ENCODE measurements at places on chromosomes 2 and 18.

DNA sequence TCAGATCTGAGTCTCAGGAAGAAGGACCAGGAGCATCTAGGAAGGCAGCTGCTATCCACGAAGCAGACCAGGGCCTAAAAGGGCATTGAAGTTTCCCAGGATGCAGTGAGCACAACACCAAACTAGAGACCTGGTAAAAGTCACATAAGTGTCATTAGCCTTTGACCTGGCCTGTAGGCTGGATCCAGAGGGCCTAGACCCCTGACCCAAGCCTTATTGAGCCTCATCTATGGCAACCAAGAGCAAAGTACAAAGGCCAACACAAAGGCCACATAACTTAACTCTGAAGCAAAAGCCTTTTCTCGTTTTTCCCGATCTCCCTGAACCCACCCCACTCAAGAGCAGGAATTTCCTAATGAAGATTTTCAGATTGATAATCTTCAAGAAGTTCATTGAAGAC lies 127.3 kb upstream of the SRD5A2 start:
- H3K36me3 ChIP-seq, result no peaks in the 10 kb centered on the region
- no peak for DNase-seq
- no peak overlapping the region for H3K27ac ChIP-seq
- H3K4me3 ChIP-seq, result no peak overlapping the region
- no peaks in the 10 kb centered on the region for H3K27me3 ChIP-seq

- no peak for DNase-seq
- no peak overlapping the region for H3K4me3 ChIP-seq
- no peaks in the 10 kb centered on the region for H3K36me3 ChIP-seq
Measured at GRCh38 chr18:80210312-80211083, 36.8 kb downstream of the PARD6G start.

- H3K36me3 ChIP-seq, result peaks cover 40% of the 10 kb centered on the region
- no peak for DNase-seq
- H3K27me3 ChIP-seq, result no peaks in the 10 kb centered on the region
- H3K4me1 ChIP-seq, result peaks cover 19% of the 10 kb centered on the region
- H3K27ac ChIP-seq, result no peak overlapping the region
Measured at GRCh38 chr2:224885836-224886547, 156.3 kb downstream of the DOCK10 start.

- DNase-seq, result no peak
- H3K4me1 ChIP-seq, result peaks cover 18% of the 10 kb centered on the region
- H3K36me3 ChIP-seq, result no peaks in the 10 kb centered on the region
- H3K27ac ChIP-seq, result peak within 1 kb of the TSS; percentile 54
Measured at GRCh38 chr2:70978341-70979179, at the start of gene ANKRD53. ANKRD53 (plus strand) TSS chr2:70978630; CDS start chr2:70978646, 16 bp downstream.

GRCh38 chr2:3054066-3054465 lies 323.6 kb downstream of the EIPR1 start:
- no peak overlapping the region for H3K27ac ChIP-seq
- no peaks in the 10 kb centered on the region for H3K36me3 ChIP-seq
- no peaks in the 10 kb centered on the region for H3K4me1 ChIP-seq
- DNase-seq, result no peak
- H3K27me3 ChIP-seq, result no peaks in the 10 kb centered on the region
- H3K4me3 ChIP-seq, result no peak overlapping the region

- no peak for DNase-seq
- H3K36me3 ChIP-seq, result no peaks in the 10 kb centered on the region
- H3K27me3 ChIP-seq, result peaks cover 11% of the 10 kb centered on the region
- H3K27ac ChIP-seq, result no peak overlapping the region
Measured at GRCh38 chr2:23387221-23387550, 2.2 kb downstream of the KLHL29 start.

- H3K27ac ChIP-seq, result no peak overlapping the region
- H3K4me3 ChIP-seq, result no peak overlapping the region
- no peaks in the 10 kb centered on the region for H3K27me3 ChIP-seq
- no peaks in the 10 kb centered on the region for H3K36me3 ChIP-seq
- DNase-seq, result no peak
Measured at GRCh38 chr18:57002627-57003026, 144.3 kb upstream of the BOD1L2 start.

GRCh38 chr2:68716604-68717304 lies 17.9 kb upstream of the ARHGAP25 start:
- H3K4me3 ChIP-seq, result no peak overlapping the region
- H3K36me3 ChIP-seq, result no peaks in the 10 kb centered on the region
- no peak for DNase-seq
- no peaks in the 10 kb centered on the region for H3K27me3 ChIP-seq
- no peak overlapping the region for H3K27ac ChIP-seq
- peaks cover 76% of the 10 kb centered on the region for H3K4me1 ChIP-seq

DNA sequence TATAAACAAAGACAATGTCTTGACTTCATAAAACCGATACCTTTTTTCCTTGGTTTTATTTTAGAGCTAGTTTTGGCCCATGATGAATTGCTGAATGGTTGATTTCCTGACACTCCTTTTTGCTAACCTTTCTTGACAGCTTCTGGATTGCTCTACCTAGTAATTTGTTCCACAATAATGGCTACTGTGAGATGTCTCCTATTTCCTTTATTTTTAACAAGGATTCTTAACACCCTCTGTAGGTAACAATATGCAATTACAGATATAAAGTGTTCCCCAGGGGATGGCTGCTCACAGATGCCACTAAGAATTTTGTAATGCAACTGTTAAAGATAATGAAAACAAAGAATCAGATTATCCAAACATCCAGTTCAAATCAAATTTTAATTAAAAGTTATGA lies 100.8 kb upstream of the ATP5MC3 start:
- H3K36me3 ChIP-seq, result no peaks in the 10 kb centered on the region
- no peaks in the 10 kb centered on the region for H3K27me3 ChIP-seq
- H3K27ac ChIP-seq, result no peak overlapping the region
- DNase-seq, result no peak
- no peaks in the 10 kb centered on the region for H3K4me1 ChIP-seq
- H3K4me3 ChIP-seq, result no peak overlapping the region

DNA sequence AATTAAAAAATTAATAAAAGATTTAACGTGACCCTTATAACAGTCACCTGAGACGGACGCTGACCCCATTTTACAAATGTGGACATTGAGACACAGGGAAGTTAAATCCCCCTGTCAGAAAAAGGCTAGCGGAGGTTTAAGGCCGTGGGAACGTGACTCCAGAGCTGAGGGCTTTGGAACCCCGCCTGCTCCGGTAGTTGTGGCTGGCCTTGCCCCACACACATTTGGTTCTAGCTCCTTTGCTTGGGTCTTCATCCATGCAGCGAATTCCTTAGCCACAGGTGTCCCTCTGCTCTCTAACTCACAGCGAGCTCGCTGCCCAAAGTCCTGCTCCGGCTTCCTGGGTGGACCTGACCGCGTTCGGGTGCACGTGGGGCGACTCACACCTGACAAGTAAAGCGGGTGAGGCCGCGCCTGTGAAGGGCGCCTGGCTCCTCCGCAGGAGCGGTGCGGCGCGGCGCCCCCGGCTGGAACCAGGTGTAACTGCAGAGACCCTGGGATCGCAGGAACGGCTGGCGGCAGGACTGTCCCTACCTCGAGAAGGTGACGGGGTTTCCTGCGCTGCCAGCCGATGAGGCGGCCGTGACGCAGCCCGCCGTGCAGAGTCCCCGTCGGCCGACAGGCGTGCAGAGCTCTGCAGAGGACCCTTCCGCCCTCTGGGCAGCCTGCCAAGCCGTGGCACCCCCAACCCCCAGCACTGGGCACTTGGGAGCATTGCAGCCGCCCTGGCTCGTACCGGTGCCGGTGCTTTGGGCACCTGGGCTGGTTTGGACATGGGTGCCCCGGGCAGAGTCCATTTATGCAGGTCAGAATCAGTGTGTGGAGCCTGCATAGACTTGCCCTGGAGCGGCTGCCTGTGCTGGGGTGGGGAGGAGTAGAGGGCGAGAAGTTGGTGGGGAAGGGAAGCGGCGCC lies 2.4 kb upstream of the PROC start:
- DNase-seq, result peak; percentile 78
- peak overlapping the region; percentile 75 for H3K4me3 ChIP-seq
- no peaks in the 10 kb centered on the region for H3K27me3 ChIP-seq
- H3K27ac ChIP-seq, result no peak overlapping the region

- H3K4me3 ChIP-seq, result no peak overlapping the region
- no peaks in the 10 kb centered on the region for H3K4me1 ChIP-seq
- no peaks in the 10 kb centered on the region for H3K27me3 ChIP-seq
- H3K27ac ChIP-seq, result no peak overlapping the region
- DNase-seq, result no peak
- no peaks in the 10 kb centered on the region for H3K36me3 ChIP-seq
Measured at GRCh38 chr18:37445368-37445767, 120.2 kb downstream of the CELF4 start.

GRCh38 chr18:38941711-38942561 lies 1376.3 kb upstream of the CELF4 start:
- DNase-seq, result no peak
- H3K27me3 ChIP-seq, result no peaks in the 10 kb centered on the region
- H3K27ac ChIP-seq, result peak overlapping the region; percentile 67
- H3K4me1 ChIP-seq, result peaks cover 17% of the 10 kb centered on the region
- H3K4me3 ChIP-seq, result peak overlapping the region; percentile 50

GRCh38 chr2:109216332-109216731 lies 87.3 kb downstream of the SH3RF3 start:
- H3K4me3 ChIP-seq, result no peak overlapping the region
- peaks cover 53% of the 10 kb centered on the region for H3K27me3 ChIP-seq
- no peaks in the 10 kb centered on the region for H3K36me3 ChIP-seq
- H3K4me1 ChIP-seq, result peaks cover 62% of the 10 kb centered on the region
- no peak overlapping the region for H3K27ac ChIP-seq

DNA sequence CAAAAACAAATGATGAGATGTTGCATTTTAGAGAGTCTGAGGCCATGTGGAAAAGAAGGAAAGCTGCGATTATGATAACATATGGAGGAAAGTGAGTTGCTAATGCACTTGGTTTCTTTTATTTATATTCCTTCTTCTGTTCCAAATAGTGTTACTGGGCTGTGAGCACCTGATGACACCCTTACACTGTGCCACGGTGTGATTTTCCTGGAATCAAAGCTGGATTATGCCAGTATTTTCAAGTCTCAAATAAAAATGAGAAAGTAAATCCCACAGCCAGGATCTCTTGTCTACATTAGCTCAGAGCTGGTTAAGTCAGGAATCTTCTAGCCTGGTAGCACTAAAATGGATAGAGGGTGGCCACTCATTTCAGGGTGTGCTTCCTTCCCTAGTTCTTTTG lies 670.8 kb downstream of the TDRD15 start:
- H3K27ac ChIP-seq, result no peak overlapping the region
- H3K4me1 ChIP-seq, result no peaks in the 10 kb centered on the region
- no peaks in the 10 kb centered on the region for H3K36me3 ChIP-seq

DNA sequence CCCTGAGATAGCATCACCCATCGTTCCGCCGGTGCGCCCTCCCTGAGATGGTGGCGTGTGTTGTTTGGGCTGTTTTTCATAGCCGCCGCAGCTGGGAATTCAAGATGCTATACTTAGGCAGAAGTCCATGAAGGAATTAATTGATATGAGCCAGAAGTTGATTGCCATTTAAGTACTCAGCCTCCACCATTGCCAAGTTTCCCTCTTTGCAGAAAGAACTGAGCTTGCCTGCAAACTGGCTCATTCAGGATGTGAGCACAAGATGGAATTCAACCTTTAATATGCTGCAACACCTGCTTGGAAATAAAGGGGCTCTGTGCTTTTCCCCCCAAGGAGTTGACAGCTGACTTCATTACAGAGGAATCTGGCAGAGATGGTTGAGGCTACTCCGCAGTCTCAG lies 295.5 kb downstream of the ZNF521 start:
- H3K4me3 ChIP-seq, result no peak overlapping the region
- H3K36me3 ChIP-seq, result no peaks in the 10 kb centered on the region
- DNase-seq, result no peak
- no peaks in the 10 kb centered on the region for H3K27me3 ChIP-seq

DNA sequence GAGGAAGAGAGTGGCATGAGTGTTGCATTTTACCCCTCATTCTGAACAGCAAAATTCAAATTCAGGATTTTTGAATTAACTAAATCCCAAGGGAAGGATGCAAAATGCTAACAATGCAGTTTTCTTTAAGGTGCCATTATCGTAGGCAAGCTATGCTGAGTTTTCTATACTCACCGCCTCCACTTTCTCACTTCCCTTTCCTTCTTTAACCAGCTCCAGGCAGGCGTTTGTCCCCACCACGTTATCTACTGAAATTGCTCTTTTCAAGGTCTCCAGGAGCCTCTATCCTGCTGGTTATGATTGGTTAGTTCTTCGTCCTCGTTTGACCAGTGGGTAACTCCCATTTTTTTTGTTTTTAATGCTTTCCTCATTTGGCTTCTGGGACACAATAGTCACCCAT lies 1.8 kb upstream of the CPO start:
- no peak overlapping the region for H3K4me3 ChIP-seq
- no peaks in the 10 kb centered on the region for H3K36me3 ChIP-seq
- H3K27ac ChIP-seq, result no peak overlapping the region
- no peaks in the 10 kb centered on the region for H3K4me1 ChIP-seq
- H3K27me3 ChIP-seq, result no peaks in the 10 kb centered on the region

- no peak for DNase-seq
- H3K4me3 ChIP-seq, result no peak overlapping the region
- no peaks in the 10 kb centered on the region for H3K36me3 ChIP-seq
- no peak overlapping the region for H3K27ac ChIP-seq
- H3K27me3 ChIP-seq, result no peaks in the 10 kb centered on the region
Measured at GRCh38 chr18:23238651-23239349, 103.5 kb downstream of the CABLES1 start.

DNA sequence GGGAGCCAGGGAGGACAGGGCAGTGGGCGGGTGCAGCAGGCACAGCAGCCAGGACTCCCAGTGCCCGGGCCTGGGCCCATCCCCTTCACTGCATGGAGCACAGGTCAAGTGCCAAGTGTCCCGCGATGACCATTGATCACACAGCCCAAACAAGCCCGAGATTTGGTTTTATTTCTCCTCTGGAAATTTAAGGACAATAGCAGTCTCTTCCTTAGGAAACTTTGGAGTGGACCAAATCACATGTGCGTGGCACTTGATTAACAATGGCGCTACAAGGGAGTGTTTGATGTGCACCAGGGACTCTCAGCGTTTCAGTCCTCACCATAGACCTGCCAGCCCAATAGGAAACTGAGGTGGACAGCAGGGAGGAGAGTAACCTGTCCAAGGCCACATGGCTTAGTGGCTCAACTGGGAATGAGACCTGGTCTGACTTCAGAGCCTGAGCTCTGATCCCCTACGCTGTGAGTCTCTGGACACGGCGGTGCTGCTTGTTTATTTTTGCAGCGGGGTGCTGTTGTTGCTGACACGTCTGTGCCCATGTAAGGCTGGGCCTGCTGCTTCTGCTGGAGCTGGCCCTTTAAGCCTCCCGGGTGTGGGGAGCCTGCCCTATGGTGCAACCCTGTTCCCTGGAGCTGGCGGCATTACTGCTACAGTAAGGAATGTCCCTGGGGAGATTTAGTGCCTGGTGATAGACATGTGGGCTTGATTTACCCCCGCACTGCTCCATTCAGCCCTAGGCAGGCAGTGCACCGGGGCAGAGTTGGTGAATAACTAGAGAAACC lies 194.2 kb downstream of the INHBB start:
- no peaks in the 10 kb centered on the region for H3K36me3 ChIP-seq
- no peaks in the 10 kb centered on the region for H3K27me3 ChIP-seq
- no peak overlapping the region for H3K27ac ChIP-seq
- DNase-seq, result no peak

GRCh38 chr2:55365303-55365702 lies 54.4 kb downstream of the CCDC88A start:
- H3K4me3 ChIP-seq, result no peak overlapping the region
- H3K27me3 ChIP-seq, result no peaks in the 10 kb centered on the region
- no peak for DNase-seq
- no peaks in the 10 kb centered on the region for H3K4me1 ChIP-seq
- H3K27ac ChIP-seq, result no peak overlapping the region

Measured in CD8-positive, alpha-beta memory T cell (primary cell).